Stimulated activated CD4-positive, alpha-beta T cell treated with anti-CD3 and anti-CD28 coated beads, Interleukin-12 subunit alpha, Interleukin-12 subunit beta, amount 100 ng/mL, for 24 hours (primary cell): ENCODE measurements at places on chromosomes 11 and 22.

- DNase-seq, result no peak
These were observed 31.5 kb downstream of the C22orf31 start for GRCh38 chr22:29030016-29030617.

- no peak for DNase-seq
These were observed 10.6 kb upstream of the NNMT start for GRCh38 chr11:114285599-114285998.

GRCh38 chr22:21677606-21678443 is 12.0 kb downstream of the PPIL2 start:
- DNase-seq, result no peak

DNA sequence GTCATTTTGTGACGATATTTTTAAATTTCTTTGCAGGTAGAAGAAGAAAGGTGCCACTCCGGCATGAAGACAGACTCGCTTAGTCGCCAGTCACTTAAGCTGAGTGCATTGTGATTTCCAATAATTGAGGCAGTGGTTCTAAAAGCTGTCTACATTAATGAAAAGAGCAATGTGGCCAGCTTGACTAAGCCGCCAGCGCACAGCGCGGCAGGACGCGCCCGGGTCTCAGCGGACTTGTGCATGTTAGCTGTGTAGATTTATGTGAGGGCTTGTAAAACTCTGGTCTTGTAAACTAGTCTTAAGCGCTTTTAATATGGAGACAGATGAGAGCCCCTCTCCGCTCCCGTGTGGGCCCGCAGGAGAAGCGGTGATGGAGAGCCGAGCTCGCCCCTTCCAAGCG is 5.6 kb downstream of the DGCR8 start:
- no peak for DNase-seq

DNA sequence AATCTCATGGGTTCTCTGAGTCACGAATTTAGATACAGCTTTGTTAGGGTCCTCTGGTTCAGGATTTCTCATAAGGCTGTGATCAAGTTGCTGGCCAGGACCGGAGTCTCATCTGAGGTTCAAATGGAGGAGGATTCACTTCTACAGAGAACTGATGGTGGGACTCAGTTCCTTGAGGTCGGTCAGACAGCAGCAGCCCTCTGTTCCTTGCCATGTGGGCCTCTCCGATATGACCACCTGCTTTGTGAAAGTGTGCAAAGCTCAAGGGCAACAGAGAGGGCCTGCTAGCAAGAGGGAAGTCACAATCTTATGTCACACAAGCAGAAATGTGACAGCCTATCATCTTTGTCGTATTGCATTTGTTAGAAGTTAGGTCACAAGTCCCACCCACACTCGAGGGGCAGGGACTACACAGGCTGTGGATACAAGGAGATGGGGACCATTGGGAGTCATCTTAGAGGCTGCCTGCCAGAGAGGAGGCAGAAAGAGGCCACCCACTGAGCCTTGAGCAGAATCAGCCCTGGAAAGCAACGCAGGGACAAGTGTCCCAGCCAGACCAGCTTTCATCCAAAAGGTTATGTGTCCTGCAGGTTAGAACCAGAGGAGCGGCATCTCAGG is 34.5 kb downstream of the RPUSD4 start:
- no peak for DNase-seq

- no peak for DNase-seq
These were observed 27.2 kb upstream of the GAB4 start for GRCh38 chr22:17035246-17035645.

GRCh38 chr11:57792870-57793269 is 31.3 kb downstream of the CTNND1 start:
- DNase-seq, result no peak

- no peak for DNase-seq
These were observed 644 bp downstream of the YPEL4 start for GRCh38 chr11:57648801-57649735.

GRCh38 chr11:60970369-60970774 is 1.1 kb upstream of the CD6 start:
- DNase-seq, result peak; percentile 80

DNA sequence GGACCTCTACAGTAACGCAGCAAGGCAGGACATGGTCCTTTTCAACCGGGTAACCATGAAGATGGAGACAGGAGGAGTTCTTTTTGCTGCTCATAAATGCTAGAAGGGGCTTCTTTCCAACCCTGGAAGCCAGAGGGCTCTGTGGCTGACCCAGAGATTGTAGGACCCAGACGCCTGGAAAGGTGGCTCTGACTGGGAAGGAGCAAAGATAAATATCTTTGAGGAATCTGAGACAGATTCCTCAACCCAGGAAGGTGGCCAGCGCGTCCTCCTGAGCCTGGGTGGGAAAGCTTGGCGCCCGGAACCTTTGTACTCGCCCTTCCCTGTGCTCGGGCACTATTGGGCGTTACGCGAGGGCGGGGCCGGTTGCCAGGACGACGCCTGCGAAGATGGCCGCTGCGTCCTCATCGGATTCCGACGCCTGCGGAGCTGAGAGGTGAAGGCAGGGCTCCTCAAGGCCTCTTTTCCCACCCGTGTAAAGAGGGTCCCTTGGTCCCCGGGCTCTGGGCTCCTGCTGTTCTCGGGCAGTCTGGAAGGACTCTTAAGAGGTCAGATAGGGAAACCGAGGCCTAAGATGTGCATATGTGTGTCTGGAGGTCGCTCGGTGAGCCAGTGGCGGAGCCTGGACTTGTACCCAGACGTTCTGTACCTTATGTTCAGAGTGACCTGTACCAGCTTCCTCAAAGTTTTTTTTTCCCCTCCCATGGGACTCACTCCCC is at the start of gene BBS1:
TSS of gene BBS1 (plus strand) at position 365 of the 719 bp plus-strand sequence. CDS start at position 390, 25 bp downstream.
- peak; percentile 84 for DNase-seq

DNA sequence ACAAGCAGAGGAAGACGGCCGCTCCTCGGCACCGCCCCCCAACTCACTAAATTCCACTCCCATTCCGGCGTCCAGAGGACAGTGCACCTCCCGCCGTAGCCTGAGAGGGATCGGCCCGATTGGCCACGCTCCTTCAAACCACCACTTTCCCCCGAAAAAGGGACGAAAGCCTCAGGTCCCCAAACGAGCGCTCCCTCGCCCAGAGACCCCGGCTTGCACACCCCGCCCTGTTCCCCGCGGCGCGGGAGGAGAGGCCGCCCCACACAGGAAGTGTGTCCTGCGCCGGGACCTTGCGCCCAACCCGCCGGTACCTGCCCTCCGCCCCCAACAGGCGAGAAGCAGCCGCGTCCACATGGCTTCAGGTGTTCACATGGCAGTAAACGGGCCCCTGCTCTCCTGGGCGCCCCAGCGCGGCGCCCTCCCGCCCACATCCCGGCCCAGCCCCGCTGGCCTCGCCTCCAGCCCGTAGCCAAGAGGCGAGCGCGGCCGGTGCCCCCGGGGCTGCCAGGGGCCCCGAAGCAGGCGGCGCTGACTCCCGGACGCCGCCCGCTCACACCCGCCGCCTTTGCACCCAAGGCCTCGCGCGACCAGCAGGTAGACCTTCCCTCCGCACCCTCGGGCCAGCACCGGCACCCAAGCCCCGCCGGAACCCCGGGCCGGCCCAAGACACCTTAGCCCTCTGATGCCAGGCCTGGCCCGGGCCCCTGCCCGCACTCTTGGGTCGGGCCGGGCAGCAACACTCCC is 849 bp downstream of the TCF20 start:
- peak; percentile 66 for DNase-seq

DNA sequence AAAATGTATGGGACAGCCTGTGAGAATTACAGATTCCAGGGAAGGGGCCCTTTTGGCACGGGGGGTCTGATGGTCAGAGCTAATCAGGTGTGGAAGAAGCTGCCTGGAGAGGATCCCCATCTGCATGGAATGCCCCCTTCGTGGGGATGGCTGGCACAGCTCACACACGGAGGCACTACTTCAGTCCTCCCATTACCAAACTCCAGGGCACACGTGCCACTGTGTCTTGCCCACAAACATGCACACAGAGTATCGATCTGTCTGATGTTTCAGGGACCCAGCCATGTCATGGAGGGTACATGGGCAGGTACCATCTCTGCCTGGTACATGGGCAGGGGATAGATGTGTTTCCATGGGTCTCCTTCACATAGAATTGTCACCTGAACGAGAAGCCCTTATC is 14.7 kb downstream of the KCNQ1OT1 start:
- DNase-seq, result no peak

GRCh38 chr11:66073669-66074068 is 3.6 kb downstream of the PACS1 start:
- DNase-seq, result no peak

- DNase-seq, result no peak
These were observed 7.2 kb downstream of the KCTD21 start for GRCh38 chr11:78181185-78181584.

DNA sequence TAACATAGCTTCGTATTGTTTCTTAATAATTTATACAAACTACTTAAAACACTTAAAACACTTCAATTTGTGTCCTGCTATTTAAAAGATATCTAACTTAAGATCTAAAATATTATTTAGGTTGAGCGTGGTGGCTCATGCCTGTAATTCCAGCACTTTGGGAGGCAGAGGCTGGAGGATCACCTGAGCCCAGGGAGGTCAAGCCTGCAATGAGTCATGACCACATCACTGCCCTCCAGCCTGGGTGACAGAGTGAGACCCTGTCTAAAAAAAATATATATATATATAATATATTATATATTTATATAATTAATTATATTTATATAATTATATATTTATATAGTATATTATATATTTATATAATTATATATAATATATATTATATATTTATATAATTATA is 4.2 kb upstream of the CTR9 start:
- DNase-seq, result no peak
